MG63 (cell line): ENCODE measurements at places on chromosomes 7 and 10. TPM values are rescaled to one million over a fixed set of nuclear protein-coding genes. Genes with fewer than 3 reads are reported as not detected.

SLC13A4 gene
- total RNA-seq = 0.05 TPM in 1 of 2 replicates, not detected in the other

DNA sequence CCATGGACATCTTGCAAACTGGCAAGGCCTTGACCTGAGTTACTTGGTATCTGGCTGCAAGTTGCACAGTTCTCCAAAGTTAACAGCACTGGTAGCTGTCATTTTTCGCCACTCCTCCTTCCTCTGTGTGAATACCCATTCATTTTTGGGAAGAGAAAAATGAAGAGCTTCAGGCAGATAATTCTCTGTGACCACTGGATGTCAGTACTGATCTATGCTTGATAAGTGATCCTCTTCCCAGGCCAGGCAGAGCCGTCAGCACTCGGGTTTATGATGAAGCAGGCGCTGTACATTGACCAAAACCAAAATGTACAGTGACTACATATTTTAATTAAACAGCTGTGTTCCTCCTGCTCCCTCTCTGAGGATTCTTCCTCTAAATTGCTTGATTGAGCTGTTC is 55.9 kb upstream of the PDZD8 start:
- peak; percentile 27 for DNase-seq

CPXM2 gene
- 0.52 and 0.92 TPM in 2 replicates for total RNA-seq

CRYGN gene
- not detected in 2 replicates for total RNA-seq

DGKB gene
- total RNA-seq = not detected in 2 replicates

GRCh38 chr10:98675902-98676301 is 229.2 kb upstream of the HPS1 start:
- DNase-seq = no peak

CLDN4 gene
- total RNA-seq = not detected in 2 replicates

DNA sequence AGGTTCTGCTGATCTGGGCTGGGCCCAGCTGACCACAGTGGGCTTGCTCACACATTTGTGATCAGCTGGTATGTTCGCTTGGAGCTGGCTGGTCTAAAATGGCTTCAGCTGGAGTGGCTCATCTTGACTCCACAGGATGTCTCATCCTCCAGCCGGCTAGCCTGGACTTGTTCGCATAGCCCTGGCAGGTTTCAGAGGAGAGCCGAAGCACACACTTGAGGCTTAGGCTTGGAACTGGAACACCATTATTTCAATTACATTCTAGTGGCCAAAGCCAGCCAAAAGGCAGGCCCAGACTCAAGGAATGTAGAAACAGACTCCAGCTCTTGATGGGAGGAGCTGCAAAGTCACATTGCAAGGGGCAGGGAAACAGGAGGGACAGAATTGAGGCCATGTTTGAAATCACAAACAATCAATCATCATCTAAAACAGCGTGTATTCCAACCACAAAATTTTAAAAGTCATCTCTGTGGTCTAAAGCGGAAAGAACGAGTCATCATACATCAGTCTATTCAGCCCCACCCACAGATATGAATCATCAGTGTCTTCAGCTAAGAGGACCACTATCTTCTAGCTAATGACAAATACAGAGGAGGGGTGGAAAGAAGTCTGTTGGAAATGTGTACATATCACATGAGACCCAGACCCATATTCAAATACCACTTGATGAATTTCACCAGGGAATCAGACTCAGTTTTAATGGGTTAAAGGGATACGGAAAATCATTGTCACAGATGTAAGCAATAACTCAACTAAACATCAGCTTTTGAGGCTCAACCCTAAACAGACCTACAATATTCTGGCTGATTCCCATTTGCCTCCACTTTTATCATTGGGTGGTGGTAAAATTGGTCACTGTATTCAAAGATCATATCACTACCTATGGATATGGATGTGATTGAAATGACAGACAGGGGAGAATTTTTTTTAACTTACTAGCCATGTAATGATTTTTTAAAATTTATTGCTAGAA is 139.0 kb upstream of the MKLN1 start:
- DNase-seq = peak; percentile 88

VPS37D gene
- 1.4 and 2.6 TPM in 2 replicates for total RNA-seq

TRPV5 gene
- not detected in 2 replicates for total RNA-seq

LIPF gene
- not detected in 2 replicates for total RNA-seq

AZGP1 gene
- total RNA-seq = not detected in 2 replicates

DNA sequence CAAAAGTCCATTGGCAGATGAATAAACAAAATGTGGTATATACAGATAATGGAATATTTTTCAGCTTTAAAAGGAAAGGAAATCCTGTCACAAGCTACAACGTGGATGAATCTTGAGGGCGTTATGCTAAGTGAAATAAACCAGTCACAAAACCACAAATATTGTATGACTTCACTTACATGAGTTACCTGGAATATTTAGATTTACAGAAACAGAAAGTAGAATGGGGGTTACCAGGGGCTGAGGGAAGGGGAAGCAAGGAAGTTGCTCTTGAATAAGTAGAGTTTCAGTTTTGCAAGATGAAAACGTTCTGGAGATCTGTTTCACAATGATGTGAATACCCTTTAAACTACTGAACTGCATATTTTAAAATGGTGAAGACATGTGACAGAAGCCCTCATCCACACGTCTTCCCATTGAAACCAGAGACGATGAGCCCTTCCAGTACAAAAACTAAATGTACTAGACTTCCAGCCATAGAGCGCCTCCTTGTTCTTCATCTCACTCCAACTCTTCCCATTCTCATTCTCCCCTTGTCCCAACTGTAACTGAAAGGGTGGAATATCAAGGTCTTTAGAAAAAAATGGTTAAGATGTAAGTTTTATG is 62.4 kb downstream of the MICU1 start:
- no peak for DNase-seq

FAM25G gene
- not detected in 2 replicates for total RNA-seq

RTKN2 gene
- total RNA-seq = 1.3 and 2.7 TPM in 2 replicates

GRCh38 chr7:93877742-93878141 is 12.8 kb downstream of the TFPI2 start:
- no peak for DNase-seq

GRM3 gene
- not detected in 2 replicates for total RNA-seq

- no peak for DNase-seq
These were observed 1.9 kb upstream of the MALRD1 start for GRCh38 chr10:19046679-19047078.

- DNase-seq = no peak
These were observed 2.9 kb downstream of the LAT2 start for GRCh38 chr7:74212661-74213060.

LRIT1 gene
- total RNA-seq = not detected in 2 replicates
